ENCODE measurements at places on chromosomes 7 and 10.

DNA sequence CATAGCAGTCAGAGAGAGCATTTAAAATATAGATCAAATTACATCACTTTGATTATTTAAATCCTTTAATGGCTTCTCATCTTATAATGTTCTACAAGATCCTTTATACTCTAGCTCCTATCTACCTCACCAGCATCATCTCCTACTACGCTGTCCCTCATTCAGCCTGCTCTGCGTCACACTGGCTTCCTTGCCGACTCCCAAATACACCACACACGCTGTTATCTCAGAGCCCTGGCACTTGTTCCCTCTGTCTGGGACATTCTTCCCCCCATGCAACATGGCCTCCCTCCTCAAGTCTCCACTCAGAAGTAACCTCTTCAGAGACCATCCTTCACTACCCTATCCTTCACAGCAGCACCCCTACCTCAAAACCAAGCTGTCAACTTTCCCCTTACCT is 46.7 kb downstream of the RNLS start:
- no peak for DNase-seq

GRCh38 chr7:77239471-77239870 is 39.9 kb upstream of the FGL2 start:
- DNase-seq = no peak

GRCh38 chr10:132532749-132533560 is 4.6 kb upstream of the INPP5A start:
- no peak for DNase-seq

DNA sequence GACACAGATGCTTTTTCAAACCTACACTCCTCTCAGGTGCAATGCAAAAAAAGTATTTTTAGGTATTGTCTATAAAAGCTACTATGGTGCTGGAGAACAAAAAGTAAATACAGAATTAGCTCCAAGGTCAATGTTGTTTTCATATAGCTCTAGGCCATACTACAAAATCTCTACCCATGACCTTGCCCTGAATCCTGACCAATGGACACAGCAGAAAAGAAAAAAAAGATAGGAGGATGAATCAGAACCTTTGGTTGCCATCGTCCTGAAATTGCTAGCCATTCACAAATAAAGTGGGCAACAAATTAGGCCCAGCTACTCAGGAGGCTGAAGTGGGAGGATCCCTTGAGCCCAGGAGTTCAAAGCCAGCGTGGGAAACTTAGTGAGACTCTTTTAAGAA is 35.2 kb upstream of the RELN start:
- DNase-seq = no peak

DNA sequence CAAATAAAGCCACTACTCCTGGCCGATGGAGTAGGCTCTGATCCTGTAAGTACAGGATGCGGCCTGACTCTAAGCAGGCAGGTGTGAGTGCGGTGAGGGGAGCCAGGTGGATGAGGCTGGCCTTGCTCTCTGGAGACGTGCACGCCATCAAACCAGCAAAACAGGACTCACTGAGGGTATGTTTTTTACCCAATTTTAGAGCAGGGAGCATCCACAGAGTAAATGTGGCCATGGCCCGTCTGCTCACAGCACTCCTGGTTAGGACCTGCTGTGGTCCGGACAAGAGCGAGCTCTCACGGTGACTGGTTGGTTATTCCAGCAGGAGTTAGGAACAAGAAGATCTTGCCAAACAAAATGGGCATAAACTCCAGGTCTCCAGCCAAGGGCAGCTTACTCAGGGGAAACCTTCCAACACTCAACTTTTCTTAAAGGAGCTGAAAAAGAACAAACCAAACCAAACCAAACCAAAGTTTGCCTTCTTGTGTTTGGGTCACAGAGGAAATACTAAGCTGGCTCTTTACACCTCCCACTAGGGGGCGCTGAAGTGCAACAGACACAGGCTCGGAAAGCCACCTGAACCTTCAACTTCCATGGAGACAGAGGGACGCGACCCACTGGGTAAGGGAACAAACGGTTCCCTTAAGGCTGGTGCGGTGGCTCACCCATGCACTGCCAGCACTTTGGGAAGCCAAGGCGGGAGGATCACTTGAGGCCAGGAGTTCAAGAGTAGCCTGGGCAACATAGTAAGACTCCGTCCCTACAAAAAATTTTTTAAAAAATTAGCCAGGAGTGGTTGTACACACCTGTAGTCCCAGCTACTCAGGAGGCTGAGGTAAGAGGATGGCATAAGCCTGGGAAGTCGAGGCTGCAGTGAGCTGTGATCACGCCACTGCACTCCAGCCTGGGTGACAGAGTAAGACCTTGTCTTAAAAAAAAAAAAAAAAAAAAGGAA is 122.4 kb downstream of the CLEC2L start:
- DNase-seq = peak; percentile 79

All from stimulated activated CD4-positive, alpha-beta T cell treated with anti-CD3 and anti-CD28 coated beads, Interleukin-1b, Interleukin-23, amount 100 ng/mL, for 4 hours (primary cell).